IMR-90 (cell line): ENCODE measurements at places on chromosomes 2 and 18. TPM values are rescaled to one million over a fixed set of nuclear protein-coding genes. Genes with fewer than 3 reads are reported as not detected.

GRCh38 chr18:67650686-67651385 is 134.3 kb upstream of the DSEL start:
- H3K27me3 ChIP-seq, result no peaks in the 10 kb centered on the region
- no peak for DNase-seq
- H3K4me1 ChIP-seq, result no peaks in the 10 kb centered on the region
- H3K4me3 ChIP-seq, result no peak overlapping the region
- no peak overlapping the region for H3K27ac ChIP-seq

DNA sequence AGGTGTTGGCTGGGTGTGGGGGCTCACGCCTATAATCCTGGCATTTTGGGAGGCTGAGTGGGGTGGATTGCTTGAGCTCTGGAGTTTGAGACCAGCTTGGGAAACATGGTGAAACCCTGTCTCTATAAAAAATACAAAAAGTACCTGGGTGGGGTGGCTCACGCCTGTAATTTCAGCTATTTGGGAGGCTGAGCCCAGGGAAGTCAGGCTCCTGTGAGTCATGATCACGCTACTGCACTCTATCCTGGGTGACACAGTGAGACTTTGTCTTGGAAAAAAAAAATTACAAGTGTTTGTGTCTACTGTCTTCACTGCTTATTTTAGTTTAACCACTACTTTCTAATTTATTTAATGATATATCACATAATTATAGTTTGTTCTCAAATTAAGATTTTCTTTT is 62.7 kb upstream of the DOCK10 start:
- no peak for DNase-seq
- H3K4me3 ChIP-seq, result no peak overlapping the region
- H3K4me1 ChIP-seq, result peaks cover 4% of the 10 kb centered on the region
- no peaks in the 10 kb centered on the region for H3K36me3 ChIP-seq
- H3K27me3 ChIP-seq, result no peaks in the 10 kb centered on the region

GRCh38 chr2:168698969-168699368 is 103.5 kb upstream of the NOSTRIN start:
- DNase-seq, result no peak
- H3K4me3 ChIP-seq, result no peak overlapping the region
- 0 out of 2 replicates have a peak, but pooled peaks cover 2% of the 10 kb centered on the region for H3K4me1 ChIP-seq
- no peaks in the 10 kb centered on the region for H3K27me3 ChIP-seq

GRCh38 chr18:9884532-9885140 is 1.1 kb upstream of the TXNDC2 start:
- no peaks in the 10 kb centered on the region for H3K36me3 ChIP-seq
- no peaks in the 10 kb centered on the region for H3K27me3 ChIP-seq
- peaks cover 1% of the 10 kb centered on the region; the same call in 1 of the 2 replicates for H3K4me1 ChIP-seq
- no peak for DNase-seq
- H3K27ac ChIP-seq, result no peak overlapping the region

DNA sequence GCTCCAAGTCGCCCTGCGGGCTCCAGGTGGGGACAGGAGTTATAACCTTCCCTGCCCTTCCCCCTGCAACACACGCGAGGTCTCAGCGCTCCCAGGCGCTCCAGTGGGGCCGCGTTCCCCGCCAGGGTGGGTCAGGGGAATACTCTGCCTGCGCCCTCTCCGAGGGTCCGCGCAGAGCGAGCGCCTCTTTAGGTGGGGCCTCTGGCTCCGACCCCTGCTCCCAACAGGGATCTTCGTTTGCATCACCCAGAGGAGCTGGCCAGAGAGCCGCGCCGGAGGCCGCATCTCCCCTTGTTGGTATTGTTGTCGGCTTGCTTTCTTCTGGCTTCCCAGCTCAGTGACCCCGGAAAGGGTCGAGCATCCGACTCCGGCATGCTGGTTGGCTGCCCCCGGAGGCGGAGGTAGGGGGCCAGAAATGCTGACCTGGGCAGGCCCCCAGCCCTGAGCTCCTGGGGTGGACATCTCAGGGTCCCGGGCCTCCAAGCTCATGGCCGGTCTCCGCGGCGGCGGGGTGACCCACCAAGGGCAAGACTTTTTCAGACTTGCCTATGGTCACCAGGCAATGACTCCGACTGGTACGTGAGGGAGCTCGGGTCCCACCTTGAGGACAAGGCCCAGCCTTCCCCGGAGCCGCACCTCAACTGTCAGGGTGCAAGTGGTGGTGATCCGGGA is 11.2 kb upstream of the EN1 start:
- no peak overlapping the region for H3K4me3 ChIP-seq
- DNase-seq, result no peak
- H3K27ac ChIP-seq, result no peak overlapping the region
- no peaks in the 10 kb centered on the region for H3K36me3 ChIP-seq

DNA sequence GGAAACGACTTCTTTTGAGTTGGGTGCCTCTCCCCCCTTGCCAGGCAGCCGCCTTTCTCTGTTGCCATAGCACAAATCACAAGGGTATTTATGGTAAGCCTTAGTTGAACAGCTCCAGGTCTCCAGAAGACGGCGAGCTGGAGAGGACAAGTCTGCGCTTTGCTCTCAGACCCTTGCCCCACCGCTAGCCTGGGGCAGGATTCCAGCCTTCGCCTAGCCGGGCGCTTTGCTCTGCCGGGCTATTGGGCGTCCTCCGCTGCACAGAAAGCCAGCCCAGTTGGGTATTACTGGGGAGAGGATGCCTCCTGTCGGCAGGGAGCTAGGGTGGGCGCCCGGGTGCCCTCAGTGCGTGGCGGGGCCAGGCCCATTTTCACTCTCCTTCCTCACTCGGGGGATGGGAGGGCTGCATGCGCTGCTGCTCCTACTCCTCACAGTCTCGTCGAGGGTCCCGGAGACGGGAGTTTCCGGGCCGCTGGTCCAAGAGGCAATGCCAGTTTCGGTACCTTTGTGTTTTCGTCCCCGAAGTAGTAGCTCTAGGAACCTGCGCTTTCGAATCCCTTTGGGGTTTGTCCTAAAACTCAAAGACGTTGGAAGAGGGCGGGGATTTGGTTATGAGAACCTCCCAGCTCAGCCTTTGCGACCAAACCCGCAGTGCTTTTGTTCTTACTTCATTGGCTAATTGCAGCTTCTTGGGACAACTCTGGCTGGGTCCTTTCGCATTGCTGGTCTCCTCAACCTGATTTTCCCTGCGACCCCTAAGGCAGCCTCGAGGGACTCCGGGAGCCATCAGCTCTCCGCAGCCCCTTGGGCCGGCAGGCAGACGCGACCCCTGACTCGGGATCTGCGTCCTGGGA is 3.6 kb upstream of the DLX2 start:
- peak overlapping the region; percentile 61 for H3K4me3 ChIP-seq
- 0 out of 2 replicates have a peak, but pooled peaks cover 2% of the 10 kb centered on the region for H3K4me1 ChIP-seq
- H3K27me3 ChIP-seq, result no peaks in the 10 kb centered on the region; the same call in 1 of the 2 replicates
- H3K27ac ChIP-seq, result no peak overlapping the region

HNMT gene
- total RNA-seq, result 12.2 and 14.2 TPM in 2 replicates

ANKRD30B gene
- not detected in 2 replicates for total RNA-seq

GPR35 gene
- total RNA-seq, result 0.28 TPM in 1 of 2 replicates, not detected in the other
